ENCODE measurements at places on chromosomes 2 and 18. TPM values are rescaled to one million over a fixed set of nuclear protein-coding genes. Genes with fewer than 3 reads are reported as not detected.

The SLC4A3 gene
- total RNA-seq = 6.3 TPM

The ABCA12 gene
- total RNA-seq = not detected

The FSIP2 gene
- total RNA-seq = not detected

The MREG gene
- 1.1 TPM for total RNA-seq

The GTF2A1L gene
- total RNA-seq = 1.3 TPM

The SPHKAP gene
- total RNA-seq = not detected

The ZNF2 gene
- total RNA-seq = 5.7 TPM

The MOGAT1 gene
- total RNA-seq = not detected

The APLF gene
- 1.3 TPM for total RNA-seq

The TUBA3E gene
- not detected for total RNA-seq
